ENCODE measurements at places on chromosomes 2 and 18. TPM values are rescaled to one million over a fixed set of nuclear protein-coding genes. Genes with fewer than 3 reads are reported as not detected.

SNED1 gene
- 8.0 TPM for total RNA-seq

SCYGR4 gene
- total RNA-seq: not detected

- DNase-seq: no peak
These were observed 3.3 kb upstream of the ORC2 start for GRCh38 chr2:200966770-200967169.

DNA sequence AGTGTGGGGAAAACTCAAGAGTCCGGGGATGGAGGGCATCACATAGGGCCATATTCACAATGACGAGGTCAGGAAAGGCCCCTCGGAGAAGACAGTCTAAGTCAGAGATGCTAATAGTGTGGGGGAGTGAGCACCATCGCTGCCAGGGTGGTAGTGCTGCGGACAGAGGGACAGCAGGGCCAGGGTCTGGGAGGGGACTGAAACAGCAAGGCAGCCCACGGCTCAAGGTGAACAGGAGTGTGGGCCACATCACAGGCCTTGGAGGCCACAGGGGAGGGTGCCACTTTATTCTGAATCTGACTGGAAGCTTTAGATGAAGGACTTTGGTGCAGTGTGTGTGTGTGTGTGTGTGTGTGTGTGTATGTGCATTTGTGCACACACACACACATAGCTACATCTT, 130.9 kb upstream of the GLI2 start:
- no peak for DNase-seq

DNA sequence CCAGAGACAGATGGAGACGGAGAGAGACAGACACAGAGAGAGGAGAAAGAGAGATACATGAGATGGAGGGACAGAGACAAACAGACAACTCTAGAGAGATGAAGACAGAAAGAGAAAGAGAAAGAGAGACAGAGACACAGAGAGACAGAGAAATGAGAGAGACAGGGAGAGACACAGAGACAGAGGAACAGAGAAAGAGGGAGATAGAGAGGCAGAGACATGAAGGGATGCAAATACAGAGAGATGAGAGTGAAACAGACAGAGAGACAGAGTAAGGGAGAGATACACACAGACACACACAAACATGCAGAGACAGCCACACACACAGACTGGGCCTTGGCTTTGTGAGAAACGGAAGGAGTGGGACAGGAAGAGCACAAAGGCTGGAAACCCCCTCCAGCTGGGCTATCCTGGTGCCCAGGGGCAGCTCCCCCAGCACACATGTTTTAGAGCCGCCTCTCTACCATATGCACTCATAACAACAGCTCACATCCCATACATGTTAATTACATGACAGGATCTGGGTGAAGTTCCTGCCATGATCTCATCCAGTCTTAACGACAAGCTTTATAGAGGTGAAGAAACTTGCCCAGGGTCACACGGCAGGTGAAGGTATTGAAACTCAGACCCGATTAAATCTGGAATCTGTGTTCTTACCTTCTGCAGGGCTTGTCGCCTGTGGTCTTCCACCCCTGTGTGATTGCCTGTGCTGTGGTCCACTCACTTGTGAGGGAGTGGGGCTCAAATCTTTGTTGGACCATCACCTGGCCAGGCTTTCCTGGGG, 32.4 kb downstream of the IL18R1 start:
- no peak for DNase-seq

- no peak for DNase-seq
These were observed 135.4 kb downstream of the PTH2R start for GRCh38 chr2:208541989-208542464.

DNA sequence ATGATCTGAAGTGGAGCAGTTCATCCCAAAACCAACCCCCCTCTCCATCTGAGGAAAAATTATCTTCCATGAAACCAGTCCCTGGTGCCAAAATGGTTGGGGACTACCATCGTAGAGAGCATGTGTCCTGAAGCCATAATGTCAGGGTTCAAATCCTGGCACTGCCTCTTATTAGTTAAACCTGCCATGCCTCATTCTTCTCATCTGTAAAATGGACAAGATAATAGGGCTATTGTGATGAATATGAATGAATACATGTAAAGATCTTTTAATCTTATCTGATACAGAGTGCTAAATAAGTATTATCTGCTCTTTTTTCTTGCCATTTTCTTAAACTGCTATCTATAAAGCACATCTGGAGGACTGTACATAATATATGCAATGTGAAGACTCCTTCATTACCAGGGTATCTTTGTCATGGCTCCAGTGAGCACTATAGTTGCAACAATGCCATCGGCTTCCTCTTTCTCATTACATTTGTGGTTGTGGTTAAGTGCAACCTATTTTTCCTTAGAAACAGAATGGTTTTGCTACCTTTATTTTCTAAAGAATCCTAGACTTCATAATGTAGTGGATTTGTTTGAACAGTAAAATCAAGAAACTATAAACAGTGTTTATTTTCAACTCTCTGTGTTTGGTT, 27.0 kb downstream of the MFSD6 start:
- DNase-seq: no peak

All from Right ventricle myocardium superior (tissue), 1 donor.